Peyer's patch (tissue), 4 donors: ENCODE measurements at places on chromosomes 4 and X.

DNA sequence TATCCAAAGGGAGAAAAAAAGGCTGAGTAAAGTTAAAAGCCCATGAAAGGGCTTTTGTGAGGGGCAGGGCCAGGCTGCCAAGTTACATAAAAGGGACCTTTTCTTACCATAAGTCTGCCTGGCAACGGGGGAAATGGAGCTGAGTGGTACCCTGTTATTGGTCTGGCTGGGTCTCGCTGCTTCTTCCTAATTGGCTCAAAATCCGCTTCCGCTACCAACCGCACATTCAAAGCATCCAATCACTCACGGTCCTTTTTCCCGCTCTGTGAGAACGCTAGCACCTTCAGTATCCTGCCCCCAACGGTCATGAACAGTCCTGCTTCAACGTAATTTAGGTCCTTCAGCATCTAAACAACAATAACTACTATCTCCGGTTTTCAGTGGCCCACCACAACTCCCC lies 611 bp downstream of the TEX11 start:
- no peak for DNase-seq

DNA sequence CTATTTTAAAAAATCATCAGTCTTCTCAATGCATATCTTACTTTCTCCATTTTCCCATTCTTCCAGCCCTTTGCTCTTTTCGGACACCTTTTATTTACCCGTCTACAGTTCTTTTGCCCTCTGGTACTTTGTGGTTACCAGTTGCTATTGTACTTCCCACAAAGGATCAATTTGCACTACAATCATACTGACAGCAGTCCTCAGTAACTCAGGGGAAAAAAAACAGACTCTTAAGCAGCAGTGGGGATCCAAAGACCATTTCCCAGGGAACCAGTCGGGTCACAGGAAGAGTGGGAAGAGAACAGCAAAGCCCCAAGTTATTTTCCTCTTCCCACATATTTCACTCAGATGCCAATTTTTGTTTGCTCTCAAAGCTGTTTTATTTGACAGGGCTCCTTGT lies 23.1 kb downstream of the DMD start:
- DNase-seq: no peak

DNA sequence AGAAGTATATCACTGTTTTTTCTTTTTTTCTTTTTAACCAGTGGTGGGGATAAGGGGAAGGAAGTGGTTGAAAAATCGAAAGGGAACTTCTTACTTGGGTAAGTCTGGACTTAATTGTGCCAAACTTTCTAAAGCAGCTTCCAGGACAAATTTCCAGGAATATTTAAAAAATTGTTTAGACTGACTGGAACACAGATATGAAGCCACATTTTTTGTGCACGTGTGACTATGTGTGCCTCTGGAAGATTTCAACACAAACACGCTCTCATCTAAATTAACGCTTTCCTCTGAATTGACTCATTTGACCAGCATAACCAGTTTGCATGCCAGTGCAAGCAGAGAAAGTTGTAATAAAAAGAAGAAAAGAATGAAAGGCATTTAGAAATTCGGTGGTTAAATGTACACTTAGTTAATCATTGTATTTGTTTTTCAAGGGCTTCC lies 18.8 kb upstream of the YTHDC1 start:
- no peak for DNase-seq

GRCh38 chr4:101701551-101701950 lies 89.0 kb upstream of the BANK1 start:
- no peak for DNase-seq

GRCh38 chrX:39907964-39908661 lies 189.6 kb downstream of the BCOR start:
- DNase-seq: no peak

DNA sequence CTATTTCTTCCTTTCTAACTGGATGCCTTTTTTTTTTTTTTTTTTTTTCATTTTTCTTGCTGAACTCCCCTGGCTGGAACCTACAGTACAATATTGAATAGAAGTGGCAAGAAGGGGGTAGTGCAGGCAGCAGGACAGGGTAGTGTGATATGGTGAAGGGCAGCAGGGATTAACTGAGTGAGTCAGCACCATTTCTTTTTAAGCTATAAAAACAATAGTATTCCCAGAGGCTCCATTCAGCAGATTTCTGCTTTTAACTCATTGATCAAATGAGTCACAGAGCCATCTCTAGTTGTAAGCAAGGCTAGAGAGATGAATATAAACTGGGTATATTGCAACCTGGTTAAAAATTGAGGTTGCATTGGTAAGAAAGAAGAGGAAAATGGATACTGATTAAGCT lies 53.6 kb upstream of the SETD7 start:
- no peak for DNase-seq

DNA sequence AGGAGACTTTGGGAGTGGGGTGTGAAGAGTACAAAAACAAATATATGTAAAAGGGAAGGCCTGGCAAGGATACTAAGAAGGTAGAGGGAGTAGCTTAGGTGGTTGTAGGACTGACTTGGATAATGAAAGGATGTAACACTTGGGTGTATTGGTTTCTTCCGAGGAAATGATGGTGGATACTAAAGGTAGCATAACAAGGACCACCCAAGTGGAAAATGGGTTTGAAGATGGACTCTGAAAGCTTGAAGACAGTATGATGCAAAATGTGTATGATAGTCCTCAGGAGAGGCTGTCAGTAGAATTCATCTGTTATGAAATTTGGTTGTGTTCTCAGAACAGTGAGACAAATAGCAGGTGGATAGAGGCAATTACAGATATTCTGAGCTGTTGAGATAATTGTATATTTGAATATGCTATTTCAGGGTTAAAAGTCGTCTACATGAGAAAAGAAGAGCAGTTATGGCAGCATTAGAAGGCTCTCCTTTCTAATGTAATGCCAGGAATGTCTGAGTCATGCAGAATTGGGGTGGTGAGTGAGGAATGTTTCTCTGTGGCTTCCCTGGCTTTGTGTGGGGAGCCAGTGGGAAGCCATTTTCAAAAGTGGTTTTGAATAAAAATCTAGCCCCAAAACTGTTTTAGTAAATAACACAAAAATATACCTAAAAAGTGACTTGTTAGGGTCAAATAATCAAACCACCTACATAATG lies 75.6 kb downstream of the FHIP1A start:
- DNase-seq: no peak

GRCh38 chrX:619451-619811 lies 11.2 kb upstream of the SHOX start:
- DNase-seq: no peak

DNA sequence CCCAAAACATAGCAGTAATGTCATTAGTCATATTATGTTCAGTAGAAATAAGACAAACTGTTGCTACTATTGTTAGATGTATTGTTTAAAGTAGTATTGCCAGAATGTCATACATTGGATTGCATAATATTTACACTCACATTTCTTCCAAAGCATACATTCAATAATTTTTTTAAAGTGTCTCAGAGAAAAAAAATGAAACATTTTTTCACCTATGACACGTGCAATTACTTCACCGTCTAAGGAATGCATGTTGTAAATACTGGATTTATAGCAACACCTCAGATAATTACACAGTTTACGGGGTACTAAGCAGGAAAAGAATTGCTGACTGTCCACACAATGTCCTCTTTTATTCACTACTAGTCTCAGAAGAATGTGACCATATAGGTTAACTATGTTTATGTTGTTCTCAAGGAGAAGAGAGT lies 162.1 kb downstream of the PCDH18 start:
- no peak for DNase-seq

- DNase-seq: no peak
Observed at GRCh38 chr4:160423879-160424451, 1321.1 kb downstream of the RAPGEF2 start.
